ENCODE measurements at places on chromosomes 6 and 20.

DNA sequence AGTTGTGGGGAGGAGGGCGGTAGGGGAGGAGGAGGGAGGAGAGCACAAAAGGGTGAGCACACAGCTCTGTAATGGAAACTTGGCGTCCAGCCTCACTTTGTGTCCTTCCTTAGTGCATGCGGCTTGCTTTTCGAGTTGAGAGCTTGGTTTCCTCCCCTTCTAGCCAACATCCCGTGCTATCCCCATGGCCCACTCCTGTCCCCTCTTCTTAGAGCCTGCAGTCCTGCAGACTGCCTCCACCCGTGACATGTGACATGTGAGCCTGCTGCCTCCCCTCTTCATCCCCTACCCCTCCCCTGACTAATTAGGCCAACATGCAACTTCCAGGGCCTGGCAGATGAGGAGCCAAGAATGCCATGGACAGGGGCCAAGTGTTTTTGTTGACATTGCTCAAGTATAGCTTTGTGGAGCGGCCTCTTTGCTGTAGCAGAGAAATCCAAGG lies 63.2 kb downstream of the SLC24A3 start:
- no peaks in the 10 kb centered on the region for H3K36me3 ChIP-seq
- peaks cover 9% of the 10 kb centered on the region for H3K27me3 ChIP-seq
- no peak for ATAC-seq
- H3K4me1 ChIP-seq = no peaks in the 10 kb centered on the region
- no peak overlapping the region for H3K4me3 ChIP-seq

DNA sequence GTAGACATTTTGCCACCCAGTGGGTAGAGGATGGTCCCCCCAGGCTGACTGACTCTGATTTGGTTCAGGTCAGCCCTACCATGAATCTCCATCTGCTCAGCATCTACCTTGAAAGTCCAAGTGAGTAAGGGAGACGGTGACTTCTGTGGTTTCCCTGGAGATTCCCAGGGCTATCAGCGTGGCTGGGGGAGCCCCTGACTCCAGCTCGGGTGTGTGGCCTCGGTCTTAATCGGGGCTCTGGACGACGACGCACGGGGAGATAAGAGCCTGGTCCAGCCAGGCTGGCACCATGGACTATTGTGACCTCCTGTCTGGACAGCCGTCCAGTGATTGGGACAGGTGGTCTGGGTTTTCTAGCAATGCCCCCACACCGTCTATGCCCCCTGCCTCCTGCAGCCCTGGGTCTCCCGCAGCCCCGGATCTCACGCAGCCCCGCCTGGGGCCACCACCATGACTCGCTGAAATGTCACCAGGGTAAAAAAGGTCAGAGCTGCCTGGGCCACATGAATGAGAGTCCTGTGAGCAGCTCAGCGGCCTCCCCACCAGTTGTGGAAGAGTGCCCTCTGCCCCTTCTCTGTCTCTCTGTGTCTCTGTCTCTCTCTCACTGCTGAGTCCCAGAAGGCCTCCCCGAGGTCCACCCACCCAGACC lies 47.1 kb upstream of the GATA5 start:
- no peaks in the 10 kb centered on the region for H3K36me3 ChIP-seq
- peaks cover 24% of the 10 kb centered on the region for H3K4me1 ChIP-seq
- H3K27ac ChIP-seq = no peak overlapping the region
- peak; percentile 59 for ATAC-seq
- peaks cover 84% of the 10 kb centered on the region for H3K27me3 ChIP-seq

GRCh38 chr6:163732479-163732878 lies 318.0 kb downstream of the QKI start:
- ATAC-seq = no peak
- no peak overlapping the region for H3K4me3 ChIP-seq
- H3K4me1 ChIP-seq = peaks cover 20% of the 10 kb centered on the region
- no peaks in the 10 kb centered on the region for H3K36me3 ChIP-seq
- H3K27me3 ChIP-seq = no peaks in the 10 kb centered on the region

DNA sequence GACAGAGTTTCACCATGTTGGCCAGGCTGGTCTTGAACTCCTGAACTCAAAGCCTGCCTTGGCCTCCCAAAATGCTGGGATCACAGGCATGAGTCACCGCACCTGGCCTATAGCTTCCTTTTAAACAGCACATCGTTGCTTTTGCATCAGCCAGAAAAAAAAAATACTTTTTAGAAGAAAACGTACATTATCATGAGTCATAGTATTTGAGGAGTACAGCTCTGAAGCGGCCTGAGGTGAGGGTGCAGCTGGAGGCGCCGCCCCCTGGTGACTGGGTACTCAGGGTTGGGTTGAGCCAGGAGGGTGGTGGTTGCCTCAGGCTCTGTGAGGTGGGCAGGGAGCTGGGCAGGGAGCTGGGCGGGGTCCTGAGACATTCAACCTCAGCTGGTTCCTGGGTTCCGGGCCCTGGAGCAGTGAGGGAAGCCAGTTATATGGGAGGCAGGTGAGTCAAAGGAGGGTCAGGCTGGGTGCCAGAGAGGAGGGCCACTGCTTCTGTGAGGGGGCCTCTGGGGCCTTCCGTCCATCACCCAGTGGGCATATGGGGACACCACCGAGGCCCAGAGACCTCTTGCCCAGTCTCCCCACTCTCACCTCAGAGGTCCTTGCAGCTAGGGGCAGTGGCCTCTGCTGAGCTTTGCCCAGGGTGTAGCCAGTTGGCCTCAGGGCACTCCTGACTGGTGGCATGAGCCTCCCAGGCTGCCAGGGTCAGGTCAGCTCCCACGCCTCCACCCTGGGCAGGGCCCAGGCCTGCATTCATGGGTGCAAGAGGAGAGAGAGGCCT lies 11.7 kb upstream of the ID1 start:
- H3K27me3 ChIP-seq = peaks cover 42% of the 10 kb centered on the region
- no peak overlapping the region for H3K27ac ChIP-seq
- peaks cover 9% of the 10 kb centered on the region for H3K4me1 ChIP-seq
- no peaks in the 10 kb centered on the region for H3K36me3 ChIP-seq

- no peak overlapping the region for H3K4me3 ChIP-seq
- ATAC-seq = no peak
- H3K27me3 ChIP-seq = no peaks in the 10 kb centered on the region
- H3K36me3 ChIP-seq = no peaks in the 10 kb centered on the region
- peaks cover 11% of the 10 kb centered on the region for H3K4me1 ChIP-seq
Observed at GRCh38 chr6:120871416-120872261, 462.6 kb downstream of the TBC1D32 start.

DNA sequence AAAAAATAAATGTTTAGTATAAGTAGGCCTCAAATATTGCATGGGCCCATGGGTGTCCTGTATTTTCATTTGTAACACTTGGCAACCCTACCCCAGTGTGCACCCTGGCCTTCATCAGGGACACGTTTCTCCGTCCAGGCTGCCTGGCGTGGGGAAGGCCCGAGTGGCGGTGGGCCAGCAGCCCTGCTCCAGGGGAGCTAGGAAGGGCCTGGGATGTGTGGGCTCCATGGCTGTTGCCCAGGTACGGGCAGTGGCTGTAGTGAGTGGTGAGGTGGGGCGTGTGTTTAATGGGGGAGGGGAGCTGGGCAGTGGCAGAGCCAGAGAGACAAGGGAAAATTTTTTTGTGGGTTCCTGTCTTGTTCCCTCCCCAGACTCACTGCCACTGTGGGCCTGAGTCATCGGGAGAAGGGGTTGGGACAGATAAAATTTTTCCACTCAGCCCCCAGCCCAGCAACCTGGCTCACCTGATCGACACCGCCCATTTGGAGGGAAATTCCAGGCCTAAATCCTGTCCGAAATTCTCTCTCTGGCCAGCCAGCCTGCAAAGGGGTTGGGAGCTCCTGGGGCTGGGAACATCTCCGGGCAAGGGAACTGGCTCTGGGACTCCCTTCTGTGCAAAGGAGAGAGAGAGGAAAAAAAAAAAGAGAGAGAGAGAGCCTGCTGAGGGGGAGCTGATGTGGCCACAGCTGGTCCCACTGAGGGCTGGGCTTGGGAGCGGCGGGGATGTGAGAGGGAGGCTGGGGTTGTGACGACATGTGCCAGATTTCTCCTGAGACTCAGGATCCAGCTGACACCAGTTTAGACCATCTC lies 32.5 kb upstream of the VEGFA start:
- H3K27me3 ChIP-seq = no peaks in the 10 kb centered on the region
- H3K4me3 ChIP-seq = no peak overlapping the region
- H3K36me3 ChIP-seq = no peaks in the 10 kb centered on the region
- no peak overlapping the region for H3K27ac ChIP-seq
- peaks cover 26% of the 10 kb centered on the region for H3K4me1 ChIP-seq

DNA sequence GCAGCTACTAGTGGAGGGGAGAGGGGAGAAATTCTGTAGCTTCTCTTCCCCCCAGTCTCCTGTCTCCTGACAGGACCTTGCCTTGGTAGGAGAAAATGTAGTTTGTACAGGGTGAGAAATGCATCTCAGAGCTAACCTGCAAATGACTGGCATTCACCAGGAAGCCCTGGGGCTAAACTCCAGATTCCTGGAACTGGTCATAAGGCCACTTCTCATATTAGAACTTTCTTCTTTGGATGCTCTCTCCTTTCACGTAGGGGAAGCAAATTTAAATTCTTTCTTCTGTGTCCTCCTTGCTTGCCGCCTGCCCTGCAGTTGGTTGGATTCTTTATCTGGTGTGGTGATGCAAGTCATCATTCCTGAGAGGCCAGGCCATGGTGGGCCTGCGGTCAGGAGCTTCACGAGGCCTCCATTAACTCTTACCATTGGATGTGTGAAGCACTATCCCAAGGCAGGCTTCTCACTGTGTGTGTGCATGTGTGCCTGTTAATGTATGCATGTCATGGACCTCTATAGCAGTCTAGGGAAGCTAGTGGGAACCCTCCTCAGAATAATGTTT lies 182.0 kb downstream of the PHF3 start:
- H3K4me1 ChIP-seq = no peaks in the 10 kb centered on the region
- no peak for ATAC-seq

GRCh38 chr6:23637296-23637695 lies 488.7 kb upstream of the NRSN1 start:
- H3K4me3 ChIP-seq = no peak overlapping the region
- no peak overlapping the region for H3K27ac ChIP-seq
- H3K27me3 ChIP-seq = no peaks in the 10 kb centered on the region
- no peak for ATAC-seq
- no peaks in the 10 kb centered on the region for H3K36me3 ChIP-seq
- no peaks in the 10 kb centered on the region for H3K4me1 ChIP-seq

GRCh38 chr6:109349419-109349987 lies 32.8 kb downstream of the CD164 start:
- no peak for ATAC-seq
- no peak overlapping the region for H3K27ac ChIP-seq
- H3K4me3 ChIP-seq = no peak overlapping the region
- H3K4me1 ChIP-seq = no peaks in the 10 kb centered on the region

- H3K27ac ChIP-seq = no peak overlapping the region
- ATAC-seq = no peak
- H3K27me3 ChIP-seq = no peaks in the 10 kb centered on the region
- H3K4me3 ChIP-seq = no peak overlapping the region
Observed at GRCh38 chr6:137801352-137802114, 65.5 kb upstream of the TNFAIP3 start.

- no peak overlapping the region for H3K4me3 ChIP-seq
- H3K36me3 ChIP-seq = no peaks in the 10 kb centered on the region
- peaks cover 10% of the 10 kb centered on the region for H3K4me1 ChIP-seq
- no peak overlapping the region for H3K27ac ChIP-seq
Observed at GRCh38 chr6:148593130-148593812, 153.6 kb upstream of the UST start.

DNA sequence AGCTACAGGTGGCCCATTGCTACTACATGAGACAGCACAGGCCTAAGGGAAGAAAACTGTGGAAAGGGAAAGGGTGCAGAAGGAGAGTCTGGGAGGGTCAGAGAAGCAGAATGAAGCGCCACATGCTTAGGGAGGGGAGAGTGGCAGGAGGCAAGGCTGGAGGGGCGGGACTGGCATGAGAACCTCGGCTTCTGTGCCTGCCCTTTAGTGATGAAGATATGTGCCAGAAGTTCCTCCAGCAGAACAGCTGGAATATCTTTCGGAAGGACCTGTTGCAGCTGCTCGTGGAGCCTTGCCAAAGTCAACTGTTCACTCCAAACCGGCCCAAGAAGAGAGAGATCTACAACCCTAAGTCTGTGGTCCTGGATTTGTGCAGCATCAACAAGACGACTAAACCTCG lies 61.8 kb downstream of the CNBD2 start:
- no peak overlapping the region for H3K4me3 ChIP-seq
- ATAC-seq = no peak
- peaks cover 32% of the 10 kb centered on the region for H3K27me3 ChIP-seq
- no peak overlapping the region for H3K27ac ChIP-seq
- no peaks in the 10 kb centered on the region for H3K36me3 ChIP-seq

DNA sequence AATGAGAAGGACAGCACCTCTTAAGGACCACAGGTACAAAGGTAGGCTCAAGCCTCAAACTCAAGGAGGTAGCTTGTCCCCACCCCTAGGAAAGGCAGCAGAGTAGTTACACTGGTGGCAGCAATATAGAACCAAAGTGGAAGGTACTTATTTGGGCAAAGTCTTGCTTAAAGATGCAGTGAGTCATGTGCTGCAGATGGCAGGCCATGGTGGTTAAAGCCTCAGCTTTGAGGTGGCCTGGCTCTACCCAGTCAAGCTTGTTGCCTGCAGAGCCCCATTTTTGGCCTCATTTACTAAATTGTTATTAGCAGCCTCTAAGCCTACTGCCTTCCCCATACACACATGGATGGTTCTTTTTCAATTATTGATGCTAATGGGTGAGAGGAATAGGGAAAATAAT lies 146.0 kb downstream of the ELOVL4 start:
- no peak overlapping the region for H3K4me3 ChIP-seq
- no peak overlapping the region for H3K27ac ChIP-seq
- ATAC-seq = no peak
- no peaks in the 10 kb centered on the region for H3K36me3 ChIP-seq
- H3K4me1 ChIP-seq = no peaks in the 10 kb centered on the region

- H3K4me1 ChIP-seq = peaks cover 23% of the 10 kb centered on the region
- ATAC-seq = peak; percentile 74
Observed at GRCh38 chr20:47785854-47786764, 828 bp upstream of the SULF2 start.

DNA sequence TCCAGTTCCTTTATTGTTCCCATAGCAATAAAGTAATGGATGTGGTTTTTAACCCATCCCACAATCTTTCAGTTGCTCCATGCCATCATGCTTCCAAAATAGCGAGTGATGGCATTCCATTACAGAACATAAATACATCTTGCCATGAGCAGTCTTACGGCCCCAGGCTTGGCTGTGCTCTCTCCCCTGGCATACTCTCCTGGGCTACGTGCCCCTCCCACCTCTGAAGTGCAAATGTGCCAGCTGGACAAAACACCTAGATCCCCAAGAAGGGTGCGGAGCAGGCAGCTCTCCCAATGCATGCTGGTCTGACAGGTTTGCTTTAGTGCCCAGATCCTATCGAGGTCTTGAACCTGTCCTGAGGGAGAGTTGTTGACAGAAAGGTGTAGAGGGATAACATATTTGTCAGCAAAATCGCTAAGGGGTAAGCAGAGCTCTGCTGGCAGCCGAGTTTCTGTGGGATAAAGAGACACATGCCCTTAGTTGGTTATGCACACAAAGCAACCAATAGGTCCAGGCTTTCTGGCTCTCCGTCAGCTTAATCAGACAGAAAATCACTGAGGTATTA lies 43.9 kb upstream of the PAX1 start:
- no peaks in the 10 kb centered on the region for H3K4me1 ChIP-seq
- H3K27ac ChIP-seq = no peak overlapping the region
- H3K27me3 ChIP-seq = no peaks in the 10 kb centered on the region
- H3K36me3 ChIP-seq = no peaks in the 10 kb centered on the region
- no peak overlapping the region for H3K4me3 ChIP-seq
- ATAC-seq = no peak

- H3K27me3 ChIP-seq = no peaks in the 10 kb centered on the region
- H3K36me3 ChIP-seq = no peaks in the 10 kb centered on the region
- no peak for ATAC-seq
- no peaks in the 10 kb centered on the region for H3K4me1 ChIP-seq
- H3K27ac ChIP-seq = no peak overlapping the region
- no peak overlapping the region for H3K4me3 ChIP-seq
Observed at GRCh38 chr6:122861594-122861993, 72.5 kb downstream of the SMPDL3A start.

- no peak overlapping the region for H3K4me3 ChIP-seq
- peaks cover 8% of the 10 kb centered on the region for H3K36me3 ChIP-seq
- peaks cover 15% of the 10 kb centered on the region for H3K4me1 ChIP-seq
- ATAC-seq = no peak
- H3K27ac ChIP-seq = no peak overlapping the region
- H3K27me3 ChIP-seq = no peaks in the 10 kb centered on the region
Observed at GRCh38 chr6:109048176-109048575, 46.5 kb downstream of the SESN1 start.
